ENCODE measurements at places on chromosomes 1 and 21.

GRCh38 chr1:67559222-67559700 is 125.7 kb upstream of the GADD45A start:
- DNase-seq: no peak

- no peak for DNase-seq
Observed at GRCh38 chr1:172414331-172414730, 6.2 kb upstream of the C1orf105 start.

DNA sequence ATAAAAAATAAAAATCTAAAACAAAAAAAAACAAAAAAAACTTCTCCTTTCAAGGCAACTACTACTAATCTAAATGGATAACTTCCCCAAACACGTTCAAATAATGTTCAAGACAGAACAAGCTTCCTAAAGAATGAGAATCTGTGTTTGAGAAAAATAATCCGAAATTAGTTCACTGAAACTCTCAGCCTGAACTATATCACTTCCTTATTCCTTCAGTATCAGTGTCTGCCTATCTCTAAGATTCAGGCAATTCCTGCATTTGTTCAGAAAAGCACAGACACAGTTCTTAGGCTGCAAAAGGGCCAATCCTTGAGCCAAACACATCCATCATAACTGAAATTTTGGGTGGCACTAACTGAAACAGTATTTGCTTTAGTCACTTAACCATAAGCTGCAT is 22.4 kb downstream of the DSTYK start:
- no peak for DNase-seq

DNA sequence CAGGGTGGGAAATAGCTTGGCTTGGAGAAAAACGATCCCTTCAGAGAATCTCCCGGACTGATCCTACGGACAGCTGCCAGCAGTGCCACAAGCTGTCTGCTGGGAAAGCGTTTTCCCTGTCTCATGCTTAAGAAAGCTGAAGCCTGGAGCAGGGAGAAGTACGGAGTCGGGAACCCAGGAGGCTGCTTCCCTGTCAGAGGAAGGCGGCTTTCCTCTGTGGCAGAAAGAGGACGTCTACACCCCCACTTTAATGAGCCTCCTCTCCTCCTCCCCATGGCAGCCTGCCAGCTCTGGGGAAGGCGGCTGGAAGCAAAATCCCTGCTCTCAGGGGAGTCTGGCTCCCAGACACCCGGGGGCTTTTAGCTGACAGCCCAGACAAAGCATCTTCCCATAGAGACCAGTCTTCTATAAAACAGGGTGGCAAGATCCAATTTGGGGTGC is 7.3 kb downstream of the KIF21B start:
- no peak for DNase-seq

- DNase-seq: no peak
Observed at GRCh38 chr21:33360281-33360680, 35.5 kb downstream of the IFNAR1 start.

DNA sequence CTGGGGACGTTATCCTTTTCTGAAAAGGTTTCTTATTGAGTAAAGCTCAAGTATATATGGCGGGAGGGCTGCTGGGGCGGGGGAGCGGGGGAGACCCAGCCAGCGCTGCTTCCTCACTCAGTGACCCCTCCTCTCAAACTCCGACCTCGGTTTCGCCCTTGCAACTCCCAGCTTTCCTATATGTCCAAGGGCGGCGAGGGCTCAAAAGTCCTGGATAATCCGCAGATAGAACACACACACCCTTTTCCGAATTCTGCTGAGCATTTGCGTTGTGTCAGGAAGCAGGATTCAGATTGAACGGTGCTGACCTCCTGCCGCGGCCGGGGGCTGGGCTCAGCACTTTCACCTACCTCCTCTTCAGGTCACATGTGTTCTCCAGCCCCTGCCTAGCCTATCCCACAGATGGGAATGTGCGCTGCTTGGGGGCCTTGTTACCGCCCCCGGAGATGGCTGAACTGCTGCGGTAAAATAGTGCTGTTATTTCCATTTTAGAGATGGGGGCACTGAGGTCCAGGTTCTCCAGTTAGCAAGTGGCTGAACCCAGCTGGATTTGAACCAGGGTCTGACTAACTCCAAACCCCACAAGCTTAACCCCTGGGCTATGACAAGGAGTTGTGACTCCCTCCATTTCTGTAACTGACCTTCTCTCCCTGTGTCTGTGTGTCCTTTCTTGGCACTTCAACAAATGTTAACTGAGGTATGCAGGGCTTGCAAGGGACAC is 795 bp upstream of the AHDC1 start:
- no peak for DNase-seq

DNA sequence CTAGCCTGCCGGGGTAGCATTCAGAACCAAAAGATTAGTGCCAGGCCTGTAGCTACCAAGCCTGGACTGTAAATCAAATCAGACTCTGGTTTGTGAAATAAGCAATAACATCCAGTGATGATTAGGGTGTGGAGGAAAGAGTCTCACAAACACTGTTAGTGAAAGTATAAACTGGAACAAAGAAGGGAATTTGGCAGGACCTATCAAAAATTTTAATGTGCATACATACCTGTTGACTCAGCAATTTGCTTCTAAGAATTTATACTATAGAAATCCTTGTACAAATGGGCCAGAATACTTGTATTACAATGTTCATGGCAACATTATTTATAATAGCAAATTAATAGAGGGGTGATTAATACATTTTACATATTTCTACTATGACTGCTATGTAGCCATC is 109.8 kb upstream of the WARS2 start:
- no peak for DNase-seq

DNA sequence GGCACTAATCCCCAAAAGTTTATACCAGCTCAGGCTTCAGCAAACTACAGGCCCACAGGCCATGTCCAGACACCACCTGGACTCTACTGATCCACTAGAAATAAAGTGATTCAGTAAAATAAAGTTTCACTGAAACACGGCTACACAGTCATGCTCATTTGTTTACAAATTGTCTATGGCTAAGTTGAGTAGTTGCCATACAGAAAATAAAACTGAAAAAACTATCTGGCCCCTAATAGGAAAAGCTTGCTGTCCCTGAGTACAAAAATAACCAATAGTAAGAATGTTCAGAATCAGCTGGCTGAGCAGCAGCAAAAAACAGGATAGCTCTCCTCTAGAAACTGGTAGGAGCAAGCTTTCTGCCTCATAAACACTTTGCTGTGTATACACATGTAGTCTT is 221.5 kb downstream of the RERE start:
- no peak for DNase-seq

DNA sequence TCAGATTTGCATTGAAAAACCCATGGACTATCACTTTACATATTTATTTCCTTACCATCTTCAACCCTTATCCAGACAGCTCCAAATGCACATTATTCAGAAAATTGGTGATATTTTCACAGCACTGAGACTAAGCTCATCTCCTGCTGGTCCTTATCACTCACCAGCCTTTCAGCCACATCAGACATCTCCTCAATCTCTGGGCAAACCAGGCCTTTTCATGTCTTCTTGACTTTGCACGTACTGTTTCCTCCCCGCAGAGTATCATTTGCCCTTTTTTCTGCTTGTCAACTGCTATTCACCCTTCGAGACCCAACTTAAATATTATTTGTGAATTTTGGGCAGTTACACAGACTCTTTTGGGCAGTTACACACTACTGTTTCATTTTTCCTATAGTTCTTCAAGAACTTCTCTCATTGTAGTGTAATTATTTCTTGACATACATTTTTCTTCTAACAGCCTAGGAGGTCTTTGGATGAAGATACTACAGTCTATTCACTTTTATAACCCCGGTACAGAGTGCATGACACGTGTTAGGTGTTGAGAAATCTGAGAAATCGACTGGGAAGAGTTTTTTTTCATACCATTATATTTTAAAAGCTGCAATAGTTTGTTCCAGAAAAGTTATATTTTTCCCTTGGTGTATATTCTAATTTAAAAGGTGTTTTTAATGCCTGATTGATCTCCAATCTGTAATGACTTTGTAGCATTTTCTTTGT is 98.0 kb downstream of the FGGY start:
- no peak for DNase-seq

- DNase-seq: no peak
Observed at GRCh38 chr1:180971273-180971997, 51.2 kb downstream of the STX6 start.

GRCh38 chr1:66580081-66580480 is 46.1 kb downstream of the SGIP1 start:
- DNase-seq: no peak

- no peak for DNase-seq
Observed at GRCh38 chr1:220755309-220755708, 7.2 kb downstream of the MTARC2 start.

- DNase-seq: no peak
Observed at GRCh38 chr1:206961668-206962067, 8.6 kb downstream of the FCAMR start.

DNA sequence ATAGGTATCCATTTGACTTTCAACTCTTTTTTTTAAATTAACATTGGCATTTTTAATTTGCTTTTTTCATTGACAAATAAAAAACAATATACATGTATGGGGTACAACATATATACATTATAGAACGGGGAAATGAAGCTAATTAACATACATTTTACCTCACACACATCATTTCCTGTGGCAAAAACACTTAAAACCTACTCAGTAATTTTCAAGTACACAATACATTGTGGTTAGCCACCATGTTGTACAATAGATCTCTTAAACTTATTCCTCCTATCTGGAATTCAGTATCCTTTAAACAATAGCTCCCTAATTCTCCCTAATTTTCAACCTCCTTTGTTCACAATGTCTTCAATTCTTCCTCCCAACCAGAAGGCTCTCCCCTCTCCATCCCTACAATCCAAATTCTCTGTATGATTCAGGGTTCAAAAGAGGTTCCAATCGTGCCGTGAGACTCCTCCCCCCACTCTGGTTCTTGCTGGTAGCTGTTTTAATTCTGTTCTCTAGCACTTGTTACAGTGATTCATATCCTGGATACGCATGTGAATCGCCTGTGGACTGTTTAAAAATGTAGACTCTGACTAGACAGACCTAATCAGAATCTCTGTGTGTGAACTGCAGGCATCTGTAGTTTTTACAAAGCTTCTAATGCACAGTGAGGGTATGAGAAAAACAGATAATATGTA is 87.6 kb upstream of the DUSP10 start:
- DNase-seq: peak; percentile 48

- no peak for DNase-seq
Observed at GRCh38 chr1:245052258-245052657, 102.5 kb upstream of the KIF26B start.

- no peak for DNase-seq
Observed at GRCh38 chr1:164598719-164599118, 39.7 kb downstream of the PBX1 start.

- DNase-seq: no peak
Observed at GRCh38 chr1:108749081-108749480, 2.6 kb downstream of the STXBP3 start.

DNA sequence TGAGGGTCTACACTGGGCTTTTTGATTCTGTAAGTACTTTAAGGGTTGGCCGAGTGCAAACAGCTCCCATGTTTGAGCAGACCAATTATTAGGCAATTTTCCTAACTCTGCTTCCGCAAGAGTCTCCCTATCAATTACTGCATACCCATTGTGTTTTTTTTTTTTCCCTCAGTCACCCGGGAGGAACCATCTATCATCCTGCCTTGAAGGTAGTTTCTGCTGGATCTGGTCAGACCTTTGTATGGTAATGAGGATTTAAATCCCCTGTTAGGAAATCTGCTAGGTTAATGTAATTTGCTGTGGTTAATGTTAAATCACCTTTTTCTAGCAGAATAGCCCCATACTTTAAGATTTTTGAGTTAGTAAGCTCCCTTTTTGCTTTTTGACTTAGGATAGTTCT is 40.8 kb upstream of the WARS2 start:
- no peak for DNase-seq

DNA sequence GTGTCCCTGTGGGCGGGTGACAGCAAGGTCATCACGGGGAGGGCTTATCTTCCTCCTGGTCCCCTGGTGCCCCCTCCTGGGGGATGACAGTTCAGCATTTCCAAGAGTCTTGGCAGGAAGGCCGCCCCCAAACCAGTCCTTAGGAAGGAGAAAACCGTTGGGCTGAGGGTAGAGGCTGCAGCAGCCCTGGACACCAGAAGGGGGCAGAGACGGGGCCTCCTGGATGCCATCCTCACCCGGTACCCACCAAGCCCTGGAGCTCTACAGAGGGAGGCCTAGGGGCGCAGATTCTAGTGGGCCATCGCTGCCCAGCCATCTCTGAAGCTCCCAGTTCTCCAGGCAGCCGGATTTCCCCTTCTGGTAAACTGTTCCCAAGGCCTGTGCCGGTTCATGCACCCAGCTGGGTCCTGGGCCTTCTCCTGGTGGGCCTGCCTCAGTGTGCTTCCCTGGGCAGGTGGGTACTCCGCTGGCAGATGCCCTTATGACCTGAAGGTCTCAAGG is 14.8 kb upstream of the ZNF669 start:
- no peak for DNase-seq

DNA sequence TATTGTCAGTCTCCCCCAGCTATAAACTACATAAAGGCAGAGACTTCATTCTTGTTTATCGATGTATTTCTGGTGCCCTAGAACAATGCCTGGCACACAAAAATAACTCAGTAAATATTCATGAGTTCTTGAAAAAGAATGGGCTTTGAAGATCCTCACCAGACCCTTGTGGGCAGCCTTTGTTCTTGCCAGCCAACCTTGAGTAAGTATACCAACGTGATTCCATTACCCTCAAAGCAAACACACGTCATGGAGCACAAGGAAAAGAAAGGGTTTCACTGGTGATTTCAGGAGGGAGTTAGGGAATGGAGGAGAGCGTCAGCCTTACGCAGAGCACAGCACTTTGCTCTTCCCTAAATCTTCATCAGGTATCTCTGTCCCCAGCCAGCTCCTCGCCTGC is 29.4 kb downstream of the NMNAT2 start:
- no peak for DNase-seq

All from activated T-cell treated with anti-CD3 and anti-CD28 coated beads for 24 hours (primary cell).